Activated CD4-positive, alpha-beta T cell treated with anti-CD3 and anti-CD28 coated beads for 36 hours (primary cell): ENCODE measurements at places on chromosomes 2 and 18. TPM values are rescaled to one million over a fixed set of nuclear protein-coding genes. Genes with fewer than 3 reads are reported as not detected.

GRCh38 chr2:129831018-129831417 is 148.4 kb upstream of the RAB6C start:
- no peak overlapping the region for H3K4me3 ChIP-seq
- no peaks in the 10 kb centered on the region for H3K4me1 ChIP-seq
- no peak for DNase-seq
- no peaks in the 10 kb centered on the region for H3K36me3 ChIP-seq
- H3K27ac ChIP-seq: no peak overlapping the region

Gene C1QL2
- not detected for total RNA-seq

GRCh38 chr18:39241534-39241933 is 1675.9 kb upstream of the CELF4 start:
- H3K4me3 ChIP-seq: no peak overlapping the region
- H3K27ac ChIP-seq: no peak overlapping the region
- no peaks in the 10 kb centered on the region for H3K36me3 ChIP-seq
- H3K4me1 ChIP-seq: no peaks in the 10 kb centered on the region

Gene TUBA4B
- total RNA-seq: not detected

Gene SNED1
- total RNA-seq: 0.78 TPM

Gene PLCD4
- total RNA-seq: 0.18 TPM

DNA sequence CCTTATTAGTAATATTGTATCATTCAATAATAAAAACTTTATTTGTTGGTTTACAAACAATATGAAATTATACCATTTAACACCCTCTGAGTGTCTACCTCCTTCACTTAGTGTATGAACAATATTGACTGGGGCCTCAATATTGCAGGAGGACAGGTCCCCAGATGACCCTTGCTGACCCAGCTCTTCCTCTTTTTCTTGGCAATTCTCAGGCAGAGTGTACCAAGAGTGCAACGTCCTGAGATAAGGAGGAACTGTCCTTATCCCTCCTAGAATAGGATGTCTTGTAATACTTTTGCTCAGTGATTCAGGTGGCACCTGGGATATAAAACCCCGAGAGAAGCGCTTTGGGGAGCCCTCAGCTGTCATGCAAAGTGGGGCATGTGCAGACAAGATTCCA is 76.8 kb downstream of the PLA2R1 start:
- H3K4me3 ChIP-seq: no peak overlapping the region
- H3K4me1 ChIP-seq: no peaks in the 10 kb centered on the region
- no peaks in the 10 kb centered on the region for H3K36me3 ChIP-seq
- no peak overlapping the region for H3K27ac ChIP-seq
- H3K27me3 ChIP-seq: peaks cover 12% of the 10 kb centered on the region

DNA sequence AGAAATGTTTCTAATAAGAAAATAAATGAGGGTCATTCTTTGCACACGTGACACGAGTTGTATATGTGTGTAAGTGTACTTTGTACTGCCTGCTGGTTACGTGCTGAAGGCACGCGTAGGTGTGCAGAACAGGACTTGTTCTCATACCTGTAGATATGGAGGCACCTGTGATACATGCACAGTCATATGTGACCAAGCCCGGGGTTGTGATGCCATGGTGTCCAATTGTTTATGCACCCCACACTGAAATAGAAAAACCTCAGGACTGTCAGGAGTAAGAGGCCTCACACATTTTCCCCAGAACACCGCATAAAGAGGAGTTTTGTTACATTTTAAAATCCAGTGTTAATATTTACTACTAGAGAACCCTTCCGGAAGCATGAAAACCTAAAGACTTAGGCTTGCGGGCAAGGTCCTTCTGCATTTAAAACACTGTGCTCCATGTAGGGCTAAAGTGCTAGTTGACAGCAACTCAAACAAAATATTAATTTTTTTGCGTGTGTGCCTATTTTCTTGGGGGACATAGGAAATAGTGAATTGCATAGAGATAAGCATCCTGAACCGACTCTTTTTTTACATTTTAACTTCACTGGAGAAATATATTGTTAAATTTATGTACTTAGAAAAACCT is 9.3 kb downstream of the TSHZ1 start:
- peaks cover 4% of the 10 kb centered on the region for H3K36me3 ChIP-seq
- no peak overlapping the region for H3K4me3 ChIP-seq
- no peak overlapping the region for H3K27ac ChIP-seq
- H3K27me3 ChIP-seq: no peaks in the 10 kb centered on the region
- DNase-seq: no peak

DNA sequence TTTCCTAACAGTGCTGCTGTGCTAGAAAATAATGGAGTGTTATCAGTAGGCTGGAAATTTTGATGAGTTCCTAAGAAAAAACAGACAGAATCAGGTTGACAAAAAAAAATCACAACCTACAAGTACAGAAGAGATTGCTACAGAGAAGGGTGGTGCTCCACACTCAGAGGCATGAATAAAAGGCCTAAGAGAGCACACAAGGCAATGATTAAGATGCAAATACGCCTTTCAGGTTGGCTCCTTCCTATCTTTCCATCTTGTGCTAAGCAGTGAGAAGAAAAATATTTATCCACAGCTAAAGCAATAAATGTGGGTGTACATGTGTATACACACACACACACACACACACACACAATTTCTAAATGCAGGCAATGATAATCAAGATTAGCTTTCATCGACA is 130.6 kb upstream of the UBE2E3 start:
- H3K27me3 ChIP-seq: no peaks in the 10 kb centered on the region
- H3K36me3 ChIP-seq: no peaks in the 10 kb centered on the region
- no peak for DNase-seq
- H3K4me1 ChIP-seq: no peaks in the 10 kb centered on the region
